ENCODE measurements at places on chromosomes 4 and X. TPM values are rescaled to one million over a fixed set of nuclear protein-coding genes. Genes with fewer than 3 reads are reported as not detected.

- H3K27ac ChIP-seq, result no peak overlapping the region
- H3K27me3 ChIP-seq, result peaks cover 12% of the 10 kb centered on the region
- H3K4me3 ChIP-seq, result no peak overlapping the region
- no peak for DNase-seq
- no peaks in the 10 kb centered on the region for H3K4me1 ChIP-seq
Measured at GRCh38 chr4:76476571-76476970, 41.5 kb downstream of the SHROOM3 start.

DNA sequence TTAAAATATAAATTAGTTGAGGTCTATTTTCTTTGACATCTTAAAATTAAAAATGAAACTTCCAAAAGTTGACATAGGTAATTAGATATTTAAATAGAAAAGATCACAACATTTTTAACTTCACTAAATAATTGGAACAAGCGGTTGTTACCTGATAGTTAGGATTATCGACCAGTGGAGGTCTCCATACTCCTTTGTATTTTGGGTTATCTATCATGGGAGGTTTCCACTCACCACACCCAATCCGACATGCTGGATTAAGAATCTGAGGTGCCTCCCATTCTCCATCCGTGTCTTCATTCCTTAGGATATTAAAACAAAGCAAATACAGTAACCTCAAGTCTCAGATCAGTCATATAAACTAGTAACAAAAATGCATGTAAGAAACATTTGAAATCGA lies 22.2 kb downstream of the SCOC start:
- DNase-seq, result no peak
- no peak overlapping the region for H3K4me3 ChIP-seq
- H3K27me3 ChIP-seq, result peaks cover 20% of the 10 kb centered on the region
- H3K4me1 ChIP-seq, result no peaks in the 10 kb centered on the region

GRCh38 chrX:76155786-76156185 lies 17.1 kb upstream of the PBDC1 start:
- DNase-seq, result no peak
- no peak overlapping the region for H3K27ac ChIP-seq
- no peaks in the 10 kb centered on the region for H3K27me3 ChIP-seq
- H3K4me3 ChIP-seq, result no peak overlapping the region

DNA sequence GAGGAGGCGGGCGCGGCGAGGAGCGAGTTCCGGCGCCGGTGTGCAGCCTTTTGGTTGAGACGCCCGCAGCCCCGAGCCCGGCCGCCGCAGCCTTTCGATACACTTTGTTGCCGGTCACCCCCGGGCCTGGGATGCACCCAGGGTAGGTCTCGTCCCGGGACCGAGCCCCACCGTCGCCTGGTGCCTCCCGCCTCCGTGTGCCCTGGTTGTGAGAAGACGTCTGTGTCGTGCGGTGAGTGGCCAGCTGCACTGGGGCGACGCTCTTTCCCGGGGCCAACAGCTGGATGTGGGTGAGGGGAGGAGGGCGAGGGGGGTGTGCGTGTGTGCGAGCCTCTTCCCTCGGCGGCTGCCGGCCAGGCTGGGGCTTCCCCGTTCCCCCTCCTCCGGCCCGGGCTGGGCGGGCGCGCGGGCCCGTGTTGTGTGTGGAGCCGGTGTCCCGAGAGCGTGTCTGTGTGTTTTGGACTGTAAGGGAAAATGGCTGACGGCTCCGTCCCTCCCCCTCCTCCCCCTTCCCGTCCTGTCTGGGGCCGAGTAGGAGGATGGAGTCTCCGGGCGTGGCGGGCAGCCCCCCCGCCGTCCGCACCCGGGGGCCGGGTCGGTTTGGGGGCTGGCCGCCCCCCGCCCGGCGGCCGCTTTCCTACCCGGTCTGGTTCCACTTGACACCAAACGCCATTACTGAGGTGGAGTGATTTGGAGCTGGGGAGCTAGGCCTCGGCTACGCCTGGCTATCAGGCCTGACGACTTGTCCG lies 807 bp downstream of the USP9X start:
- peak overlapping the region; percentile 96 for H3K27ac ChIP-seq
- peak; percentile 56 for DNase-seq
- peaks cover 16% of the 10 kb centered on the region for H3K4me1 ChIP-seq
- H3K27me3 ChIP-seq, result no peaks in the 10 kb centered on the region
- H3K4me3 ChIP-seq, result peak overlapping the region; percentile 88
- H3K36me3 ChIP-seq, result peaks cover 4% of the 10 kb centered on the region

DNA sequence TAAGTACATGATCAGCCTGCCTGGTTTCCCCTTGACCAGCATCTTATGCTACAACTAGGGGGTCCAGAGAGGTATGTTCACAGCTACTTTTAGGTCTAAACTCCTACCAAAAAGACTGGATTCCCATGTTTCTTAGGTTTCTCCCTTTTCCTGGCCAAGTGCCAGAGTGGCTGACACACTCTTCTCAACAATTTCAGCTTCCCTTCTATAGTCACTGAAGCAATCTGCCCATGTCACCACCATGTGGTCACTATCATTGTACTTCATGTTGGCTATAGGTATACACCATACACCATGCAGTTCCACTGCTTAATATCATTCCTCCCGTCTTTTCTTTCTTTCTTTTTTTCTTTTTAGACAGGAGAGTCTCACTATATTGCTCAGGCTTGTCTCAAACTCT lies 66.9 kb downstream of the KLHL13 start:
- peaks cover 2% of the 10 kb centered on the region for H3K4me1 ChIP-seq
- no peak for DNase-seq
- H3K36me3 ChIP-seq, result no peaks in the 10 kb centered on the region
- no peak overlapping the region for H3K27ac ChIP-seq
- no peaks in the 10 kb centered on the region for H3K27me3 ChIP-seq
- H3K4me3 ChIP-seq, result no peak overlapping the region

- H3K36me3 ChIP-seq, result peaks cover 6% of the 10 kb centered on the region
- H3K4me1 ChIP-seq, result peaks cover 30% of the 10 kb centered on the region
- H3K27me3 ChIP-seq, result peaks cover 33% of the 10 kb centered on the region
- peak overlapping the region; percentile 91 for H3K27ac ChIP-seq
Measured at GRCh38 chr4:80184053-80184824, 13.1 kb upstream of the PRDM8 start.

DNA sequence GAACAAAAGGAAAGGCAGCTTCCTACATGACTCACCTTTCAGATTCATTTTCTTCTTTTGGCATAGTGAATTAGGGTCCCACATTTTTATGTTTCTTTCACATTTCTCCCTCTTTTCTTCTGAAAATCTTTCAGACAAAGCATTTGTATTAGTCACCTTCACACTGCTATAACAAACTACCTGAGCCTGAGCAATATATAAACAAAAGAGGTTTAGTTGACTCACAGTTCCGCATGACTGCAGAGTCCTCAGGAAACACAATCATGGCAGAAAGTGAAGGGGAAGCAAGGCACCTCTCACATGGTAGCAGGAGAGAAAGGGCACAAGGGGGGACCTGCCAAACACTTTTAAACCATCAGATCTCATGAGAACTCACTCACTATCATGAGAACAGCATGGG lies 36.9 kb downstream of the MAGEA9 start:
- no peak for DNase-seq
- H3K27me3 ChIP-seq, result peaks cover 5% of the 10 kb centered on the region
- no peak overlapping the region for H3K4me3 ChIP-seq
- no peak overlapping the region for H3K27ac ChIP-seq

The PASD1 gene
- not detected for total RNA-seq

The MMRN1 gene
- 0.43 TPM for total RNA-seq

The PI4K2B gene
- total RNA-seq, result 35.1 TPM

The ARR3 gene
- total RNA-seq, result not detected
